ENCODE measurements at places on chromosomes 2 and 18.

GRCh38 chr2:176852667-176853066, 359.9 kb upstream of the HNRNPA3 start:
- no peak for DNase-seq

DNA sequence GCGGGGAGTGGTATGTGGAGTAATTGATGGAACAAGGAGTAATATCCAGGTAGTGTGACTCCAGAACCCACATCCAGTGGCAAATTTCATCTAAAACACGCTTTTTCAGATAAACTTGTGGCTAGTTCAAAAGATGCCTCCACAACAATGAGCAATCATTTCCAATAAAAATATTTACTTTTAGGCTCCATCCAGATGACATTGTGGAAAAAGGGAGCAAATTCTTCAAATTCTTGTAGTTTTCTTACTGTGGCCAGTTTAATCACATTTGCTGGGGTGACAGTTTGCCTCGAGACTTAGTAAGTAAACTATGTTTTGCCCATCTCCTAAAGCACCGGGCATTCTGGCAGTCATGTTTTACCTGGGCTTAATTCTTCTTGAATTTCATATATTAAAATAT, 243.6 kb downstream of the IRS1 start:
- no peak for DNase-seq

DNA sequence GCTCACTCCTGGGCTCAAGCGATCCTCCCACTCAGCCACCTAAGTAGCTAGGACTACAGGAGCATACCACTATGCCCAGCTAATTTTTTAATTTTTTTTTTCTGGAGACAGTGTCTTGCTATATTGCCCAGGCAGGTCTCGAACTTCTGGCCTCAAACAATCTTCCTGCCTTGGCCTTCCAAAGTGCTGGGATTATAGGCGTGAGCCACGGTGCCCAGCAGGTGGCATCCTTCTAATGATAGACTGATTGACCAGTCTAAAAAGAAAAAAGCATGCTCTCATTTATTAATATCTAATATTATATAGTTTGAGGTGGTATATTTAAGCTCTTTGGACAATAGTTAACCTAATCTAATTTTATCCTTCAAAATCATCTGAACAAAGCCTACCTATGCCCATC, 198.6 kb downstream of the CAMKMT start:
- DNase-seq: no peak

GRCh38 chr2:176149481-176149938, 1.8 kb upstream of the HOXD4 start:
- no peak for DNase-seq

- DNase-seq: peak; percentile 2
These were observed 156.2 kb upstream of the DSEL start for GRCh38 chr18:67672716-67673115.

DNA sequence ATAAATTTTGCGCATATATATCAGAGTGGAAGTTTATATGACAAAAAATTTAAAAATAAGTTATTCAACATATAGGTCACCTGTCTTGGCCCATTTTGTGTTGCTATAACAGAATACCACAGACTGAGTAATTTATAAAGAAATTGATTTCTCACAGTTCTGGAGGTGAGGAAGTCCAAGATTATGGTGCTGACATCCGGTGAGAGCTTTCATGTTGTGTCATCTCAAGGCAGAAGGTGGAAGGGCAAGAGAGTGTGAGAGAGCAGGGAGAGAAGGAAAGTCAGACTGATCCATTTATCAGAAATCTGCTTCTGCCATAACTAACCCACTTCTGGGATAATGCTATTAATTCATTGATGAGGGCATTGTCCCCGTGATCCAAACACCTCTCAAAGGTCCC, 9.0 kb upstream of the FEZ2 start:
- DNase-seq: no peak

GRCh38 chr2:134341476-134341875, 87.6 kb downstream of the MGAT5 start:
- no peak for DNase-seq

- no peak for DNase-seq
These were observed 2.5 kb downstream of the RAX start for GRCh38 chr18:59270689-59271257.

- DNase-seq: no peak
These were observed 27.7 kb upstream of the KDM3A start for GRCh38 chr2:86413296-86414094.

GRCh38 chr2:190408538-190409271, 550 bp downstream of the MFSD6 start:
- DNase-seq: peak; percentile 8

DNA sequence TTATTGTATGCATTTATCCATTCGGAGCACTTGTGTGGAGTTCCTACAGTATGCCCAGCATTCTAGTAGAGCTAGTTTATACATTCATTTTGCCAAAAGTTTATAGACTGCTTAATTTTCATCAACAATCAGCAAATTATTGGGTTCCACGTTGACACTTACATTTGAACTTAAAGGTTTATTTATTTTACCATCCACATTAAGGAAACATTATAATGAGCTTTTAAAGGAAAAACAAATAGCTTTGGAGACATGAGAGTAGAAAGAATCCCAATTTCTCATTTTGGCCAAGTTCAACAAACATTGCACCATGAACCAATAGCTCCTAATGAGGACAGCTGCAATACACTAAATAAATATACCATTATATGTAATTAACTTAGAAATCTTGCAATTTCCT, 501.2 kb upstream of the SMIM21 start:
- no peak for DNase-seq

DNA sequence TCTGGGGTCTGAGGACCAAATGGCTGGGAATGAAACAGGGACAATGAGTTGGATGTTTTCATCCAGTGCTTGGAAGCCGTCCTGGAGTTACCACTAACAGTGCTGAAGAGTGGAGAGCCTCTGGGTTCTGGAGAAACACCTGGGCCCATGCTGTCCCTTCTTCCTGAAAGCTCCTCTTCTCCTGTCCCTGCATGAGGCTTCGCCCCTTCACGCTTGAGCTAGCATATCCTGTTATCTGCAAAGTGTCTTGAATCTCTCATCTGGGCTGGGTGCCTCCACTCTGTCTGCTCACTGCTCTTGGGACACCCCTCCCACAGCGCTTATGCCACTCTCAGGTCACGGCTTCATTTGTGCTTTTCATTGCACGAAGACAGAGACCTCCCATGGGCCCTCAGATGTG, 154.5 kb downstream of the MYCN start:
- DNase-seq: no peak

DNA sequence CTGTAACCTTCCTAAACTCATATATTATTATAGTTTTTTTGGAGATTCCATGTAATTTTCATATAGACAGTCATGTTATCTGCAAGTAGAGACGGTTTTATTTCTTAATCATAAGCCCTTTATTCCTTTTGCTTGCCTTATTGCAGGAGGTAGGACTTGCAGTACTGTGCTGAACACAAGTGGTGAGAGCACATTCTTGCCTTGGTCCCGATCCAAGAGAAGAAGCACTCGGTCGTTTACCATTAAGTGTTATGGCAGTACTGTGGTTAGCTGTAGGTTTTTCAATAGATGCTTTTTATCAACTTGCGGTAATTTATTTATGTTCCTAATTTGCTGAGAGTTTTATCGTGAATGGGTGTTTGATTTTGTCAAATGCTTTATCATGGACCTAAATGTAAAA, 305.7 kb downstream of the DYSF start:
- DNase-seq: peak; percentile 80

DNA sequence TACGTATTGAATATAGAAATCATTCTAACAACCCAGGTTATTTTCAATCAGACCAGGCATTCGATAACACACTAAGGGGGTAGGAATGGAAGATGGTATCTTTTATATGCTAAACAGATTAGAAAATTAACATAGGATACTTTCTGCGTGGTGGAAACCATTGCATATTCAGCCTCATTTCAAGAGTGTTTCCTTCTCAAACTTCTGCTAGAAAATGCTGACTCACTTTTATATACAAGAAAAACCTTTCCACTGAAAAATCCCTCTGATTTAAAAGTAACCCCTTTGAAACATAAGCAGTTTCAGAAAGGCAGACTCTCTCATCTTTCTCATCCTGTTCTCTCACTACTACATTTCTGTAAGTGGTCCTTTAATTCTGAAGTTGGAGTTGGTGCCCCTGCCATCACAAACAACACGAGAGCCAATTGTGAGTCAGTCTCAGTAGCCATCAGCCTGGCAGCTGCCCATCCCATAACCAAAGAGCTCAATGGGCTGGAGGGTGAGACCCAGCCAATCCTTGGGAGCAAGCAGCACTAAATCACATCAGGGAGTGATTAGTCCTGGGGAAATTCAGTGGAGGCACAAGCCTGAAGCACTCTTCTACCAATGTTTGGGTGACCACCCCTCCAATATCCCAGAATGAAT, 343.1 kb downstream of the CELF4 start:
- no peak for DNase-seq

DNA sequence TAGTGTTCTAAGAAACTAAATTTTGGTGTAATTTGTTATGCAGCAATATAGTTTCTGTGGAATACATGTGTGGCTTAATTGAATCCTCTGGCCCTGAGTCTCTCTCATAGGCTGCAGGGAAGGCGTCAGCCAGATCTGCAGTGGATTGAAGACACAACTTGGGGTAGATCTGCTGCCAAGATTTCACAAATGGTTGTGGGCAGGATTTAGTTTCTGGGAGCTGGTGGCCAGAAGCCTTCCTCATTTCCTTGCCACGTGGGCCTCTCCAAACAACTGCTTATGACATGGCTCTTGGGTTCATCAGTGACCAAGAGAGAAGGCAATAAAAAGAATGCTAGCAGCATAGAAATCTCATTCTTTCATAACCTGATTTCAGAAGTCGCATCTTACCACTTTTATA, 28.2 kb downstream of the CCDC102B start:
- DNase-seq: peak; percentile 25

DNA sequence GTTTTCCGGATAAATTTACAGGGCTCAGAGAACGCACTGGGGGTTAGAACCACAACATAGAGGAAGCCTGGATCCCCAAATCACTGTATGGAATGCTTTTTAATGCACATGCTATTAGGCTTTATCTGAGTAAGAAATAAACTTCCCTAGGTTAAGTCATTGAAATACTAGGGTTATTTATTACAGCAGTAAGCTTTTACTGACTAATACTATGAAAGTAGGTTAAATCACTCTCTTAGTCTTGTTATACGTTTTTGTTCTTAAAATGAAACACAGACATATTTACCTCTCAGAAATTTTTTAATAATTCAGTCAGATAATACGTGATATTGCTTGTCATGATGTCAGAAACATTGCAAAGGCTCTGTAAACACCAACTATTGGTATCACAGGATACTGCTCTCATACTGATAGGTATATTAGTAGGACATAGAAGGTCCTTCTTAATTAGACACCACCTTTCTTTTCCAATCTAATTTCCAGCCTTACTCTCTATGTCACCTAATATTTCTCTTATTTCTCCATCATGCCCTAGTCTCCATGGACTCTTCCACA, 162.7 kb upstream of the NYAP2 start:
- no peak for DNase-seq

DNA sequence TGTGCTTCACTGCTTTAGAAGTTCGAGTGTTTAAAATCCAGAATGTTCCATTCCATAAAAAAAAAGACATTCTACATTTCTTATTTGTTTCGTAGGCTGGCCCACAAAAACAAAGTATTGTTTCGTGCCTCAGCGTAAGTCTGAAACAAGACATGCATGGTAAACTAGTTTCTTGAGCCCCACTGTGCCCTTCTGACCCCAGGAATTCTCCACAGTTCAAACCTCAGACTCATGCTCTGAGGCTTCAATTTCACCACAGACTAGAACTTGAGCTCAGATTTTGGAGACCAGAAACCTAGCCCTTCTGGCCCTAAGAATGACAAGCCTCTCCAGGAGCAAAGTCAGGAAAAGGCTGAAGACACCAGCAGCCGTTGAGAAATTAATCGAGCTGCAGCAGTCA, 151.5 kb downstream of the SLC8A1 start:
- no peak for DNase-seq

GRCh38 chr2:176552501-176553135, 283.4 kb downstream of the MTX2 start:
- DNase-seq: peak; percentile 96

GRCh38 chr2:238338710-238339394, 18.5 kb downstream of the TRAF3IP1 start:
- DNase-seq: no peak

DNA sequence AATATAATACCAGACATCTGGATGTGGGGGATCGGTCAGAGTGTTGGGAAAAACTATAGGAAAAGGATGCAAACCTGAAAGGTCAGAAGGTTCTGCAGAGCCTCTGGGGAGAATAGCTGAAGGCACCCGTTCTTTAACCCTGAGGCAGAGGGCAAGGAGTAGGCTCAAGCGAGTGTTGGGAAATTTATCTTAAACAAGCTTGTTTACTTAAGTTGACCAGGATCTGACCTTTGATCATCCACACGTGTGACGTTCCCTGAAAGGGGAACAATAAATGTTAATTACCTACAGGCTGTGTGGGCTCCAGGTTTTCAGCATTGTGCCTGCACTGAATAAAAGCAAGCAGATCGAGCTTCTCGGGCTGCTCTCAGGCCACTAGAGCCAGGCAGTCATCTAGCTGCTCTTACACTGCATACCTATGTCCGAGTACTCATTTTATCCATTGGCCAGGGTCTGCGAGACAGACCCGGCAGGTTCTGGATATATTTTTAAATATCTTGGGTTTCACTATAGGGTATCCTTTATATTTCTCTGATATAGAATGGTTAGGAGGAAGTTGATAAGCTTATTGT, 400.6 kb upstream of the CHST9 start:
- no peak for DNase-seq

DNA sequence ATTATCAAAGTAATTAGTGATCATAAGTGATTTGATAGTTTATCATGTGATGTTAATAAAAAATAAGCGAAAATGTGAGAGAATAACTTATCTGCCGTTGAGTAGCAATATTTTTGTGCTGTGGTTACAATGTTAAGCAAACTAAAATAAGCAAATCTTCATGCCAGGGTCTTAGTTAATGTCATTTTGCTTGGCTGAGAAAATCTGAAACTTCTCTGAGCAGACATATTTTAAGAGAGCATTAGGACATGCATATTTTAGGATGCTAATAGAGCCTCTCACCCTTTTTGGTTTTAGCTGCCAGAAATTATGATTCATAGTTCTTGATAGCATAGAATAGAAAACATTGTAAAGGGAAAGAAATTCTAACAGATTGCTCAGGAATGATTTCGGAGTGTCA, 233.5 kb upstream of the ZEB2 start:
- DNase-seq: peak; percentile 24

- DNase-seq: no peak
These were observed 97.4 kb upstream of the NEUROD1 start for GRCh38 chr2:181777734-181778133.

GRCh38 chr2:68756178-68756577, 21.6 kb downstream of the ARHGAP25 start:
- DNase-seq: no peak

- DNase-seq: no peak
These were observed 289.3 kb downstream of the FSIP2 start for GRCh38 chr2:186027922-186028321.

Data from fibroblast of skin of right biceps (primary cell).